Stimulated activated CD4-positive, alpha-beta T cell treated with anti-CD3 and anti-CD28 coated beads, Interleukin-4, amount 100 ng/mL, for 1 hour (primary cell): ENCODE measurements at places on chromosomes 4 and X.
A peak's percentile ranks its signal among the peaks of the same experiment; 100 is the strongest.

DNA sequence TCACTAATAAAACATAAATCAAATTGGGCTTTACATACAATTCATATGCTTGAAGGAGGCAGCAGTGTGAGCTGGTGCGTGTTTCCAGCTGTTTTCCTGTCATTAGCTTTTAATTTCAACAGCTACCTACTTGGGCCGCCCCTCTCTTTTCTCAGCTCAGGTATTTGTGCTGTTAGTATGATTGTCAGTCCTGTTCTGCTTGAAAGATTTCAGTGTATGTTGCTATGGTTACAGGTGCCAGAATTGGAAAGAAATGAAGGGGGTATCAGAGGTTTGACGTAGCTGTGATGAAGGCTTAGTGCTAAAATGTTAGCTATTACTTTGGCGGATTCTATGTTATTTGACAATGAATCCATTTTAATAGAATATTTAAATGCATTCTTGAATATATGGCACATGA lies 440.3 kb downstream of the ZIC3 start:
- no peak for DNase-seq

GRCh38 chr4:73067971-73068394 lies 1.5 kb downstream of the COX18 start:
- peak; percentile 13 for DNase-seq

GRCh38 chr4:185672618-185673017 lies 137.3 kb upstream of the PDLIM3 start:
- DNase-seq: no peak

GRCh38 chr4:36677112-36677511 lies 395.7 kb downstream of the DTHD1 start:
- DNase-seq: no peak

DNA sequence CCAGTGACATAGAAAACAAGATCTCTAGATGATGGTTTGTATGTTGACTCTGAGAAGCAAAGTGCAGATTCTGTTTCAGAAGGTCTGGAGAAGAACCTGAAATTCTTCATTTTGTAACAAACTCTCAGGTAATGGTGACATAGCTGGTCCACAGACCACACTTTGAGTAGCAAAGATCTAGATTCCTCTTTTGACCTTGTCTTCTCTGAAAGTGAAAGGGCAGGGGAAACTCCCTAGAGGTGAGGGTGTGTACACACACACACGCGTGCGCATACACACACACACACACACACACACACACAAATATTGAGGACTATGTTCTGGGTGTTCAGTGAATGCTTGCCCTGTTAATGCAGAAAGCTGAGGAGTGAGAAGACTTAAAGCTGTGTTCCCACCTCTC lies 110.1 kb downstream of the NHSL2 start:
- DNase-seq: no peak

- peak; percentile 55 for DNase-seq
These were observed 13.4 kb downstream of the ARHGEF6 start for GRCh38 chrX:136767104-136767941.

DNA sequence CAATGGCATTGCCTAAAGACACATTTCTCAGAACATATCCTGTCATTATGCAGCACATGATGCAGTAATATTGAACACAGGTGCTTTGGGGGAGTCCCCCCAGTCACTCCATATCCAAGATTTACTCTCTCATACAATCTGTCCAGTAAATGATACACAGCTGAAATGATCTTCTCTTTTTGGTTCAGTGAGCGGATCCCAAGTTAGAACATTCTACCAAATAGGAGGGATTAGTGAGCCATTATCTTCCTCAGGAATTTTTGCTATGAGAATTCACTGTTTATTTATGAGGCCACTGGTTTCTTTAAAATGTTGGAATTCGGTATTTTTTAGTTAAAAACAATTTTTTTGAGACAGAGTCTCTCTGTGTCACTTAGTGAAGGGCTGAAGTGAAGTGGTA lies 96.5 kb downstream of the TRAPPC11 start:
- DNase-seq: no peak

DNA sequence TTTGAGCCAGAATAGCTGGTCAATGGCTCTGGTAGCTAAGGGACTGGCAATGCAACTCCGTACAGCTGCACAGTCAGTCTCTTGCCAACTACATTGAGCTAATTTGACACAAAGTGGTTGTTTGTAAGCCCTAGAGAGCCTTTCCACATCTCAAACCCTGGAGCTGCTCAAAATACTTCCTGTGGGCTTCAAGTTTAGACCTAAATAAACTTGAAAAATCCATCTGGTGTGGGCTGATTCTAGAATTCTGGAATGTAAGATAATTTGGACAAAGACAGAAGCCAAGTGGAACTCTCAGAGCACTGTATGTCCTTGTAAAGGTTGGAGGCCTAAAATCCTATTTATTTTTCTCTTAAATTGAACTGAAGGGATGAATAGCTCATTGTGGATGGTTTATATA lies 380.8 kb downstream of the SPRY1 start:
- no peak for DNase-seq

- DNase-seq: no peak
These were observed 139.9 kb downstream of the CHIC2 start for GRCh38 chr4:53924333-53925049.

- no peak for DNase-seq
These were observed 28.8 kb downstream of the NKX6-1 start for GRCh38 chr4:84470204-84470785.

DNA sequence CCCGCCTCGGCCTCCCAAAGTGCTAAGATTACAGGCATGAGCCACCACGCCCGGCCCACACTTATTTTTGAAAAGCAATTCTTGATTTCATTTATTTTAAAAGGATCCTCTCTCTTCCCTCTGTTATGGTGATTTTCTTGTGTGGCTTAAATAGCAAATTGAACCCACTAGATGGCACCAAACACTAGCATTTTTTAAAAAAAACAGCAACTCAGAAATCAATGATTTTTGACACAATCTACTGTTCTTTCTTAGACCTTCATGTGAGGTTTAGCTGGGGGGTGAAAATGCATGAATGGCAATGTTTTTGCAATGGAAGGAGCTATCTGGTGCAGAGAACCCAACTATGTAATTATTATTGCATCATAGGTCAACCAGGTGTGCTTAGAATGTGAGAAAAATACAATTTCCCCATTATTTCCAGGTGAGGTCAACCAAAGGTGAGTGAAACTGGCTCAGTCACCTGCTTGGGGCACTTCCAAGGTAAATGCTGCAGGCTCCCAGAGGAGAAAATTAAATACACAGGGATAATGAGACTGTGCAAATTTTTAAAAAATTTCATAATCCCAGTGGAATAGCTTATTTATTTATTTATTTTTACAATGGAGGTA lies 226.7 kb upstream of the PRKX start:
- no peak for DNase-seq

- DNase-seq: no peak
These were observed 16.1 kb upstream of the AMBN start for GRCh38 chr4:70575964-70576363.

DNA sequence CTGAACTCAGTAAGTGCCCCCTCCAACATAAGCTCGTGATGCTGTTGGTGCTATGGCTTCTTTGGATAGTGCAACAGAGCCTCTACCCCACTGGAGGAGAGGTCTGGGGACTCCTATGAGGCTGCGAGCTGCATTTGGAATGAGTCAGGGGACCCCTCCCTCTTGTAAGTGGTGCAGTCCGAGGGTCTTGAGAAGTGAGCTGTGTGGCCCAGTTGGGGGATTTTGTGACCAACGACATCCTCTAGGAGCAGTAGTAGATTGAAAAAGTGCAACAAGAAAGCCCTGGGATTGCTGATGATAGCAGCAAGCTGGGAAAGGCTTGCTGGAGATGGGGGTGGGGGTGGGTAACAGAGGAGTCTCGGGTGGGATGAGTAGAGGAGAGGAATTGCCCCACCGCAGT lies 3.1 kb downstream of the FRMPD3 start:
- DNase-seq: no peak

DNA sequence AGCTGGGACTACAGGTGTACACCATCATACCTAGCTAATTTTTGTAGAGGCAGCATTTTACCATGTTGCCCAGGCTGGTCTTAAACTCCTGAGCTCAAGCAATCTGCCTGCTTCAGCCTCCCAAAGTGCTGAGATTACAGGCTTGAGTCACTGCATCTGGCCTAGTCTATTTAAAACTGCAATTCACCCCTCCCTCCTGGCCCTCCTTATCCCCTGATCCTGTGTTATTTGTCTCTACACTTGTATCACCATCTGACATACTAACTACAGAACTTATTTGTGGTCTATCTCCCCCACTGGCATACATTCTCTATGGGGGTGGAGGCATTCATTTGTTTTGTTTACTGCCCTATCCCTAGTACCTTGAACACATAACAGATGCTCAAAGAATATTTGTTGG lies 23.7 kb downstream of the CC2D2A start:
- no peak for DNase-seq

DNA sequence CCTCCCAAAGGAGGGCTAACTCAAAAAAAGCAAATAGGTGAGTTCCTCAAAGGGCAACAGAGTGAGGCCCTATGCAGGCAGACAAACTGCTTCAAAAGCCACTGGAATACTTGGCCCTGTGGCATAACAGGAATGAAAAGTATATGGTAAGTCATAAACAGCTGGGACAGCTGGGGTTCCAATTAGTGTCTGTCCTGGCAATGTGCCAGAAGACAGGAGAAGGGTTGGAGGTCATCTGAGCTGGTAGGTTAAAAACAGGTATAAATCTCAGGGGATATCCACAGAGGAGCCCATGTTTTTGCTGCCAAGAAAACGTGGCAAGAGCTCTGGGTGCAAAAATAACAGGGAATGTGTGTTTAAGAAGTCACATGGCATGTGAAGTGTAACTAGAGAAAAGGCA lies 111.6 kb downstream of the APOOL start:
- DNase-seq: no peak

- DNase-seq: no peak
These were observed 62.3 kb upstream of the SCRG1 start for GRCh38 chr4:173461170-173461569.

GRCh38 chrX:119756926-119757635 lies 1.3 kb upstream of the SOWAHD start:
- DNase-seq: no peak

DNA sequence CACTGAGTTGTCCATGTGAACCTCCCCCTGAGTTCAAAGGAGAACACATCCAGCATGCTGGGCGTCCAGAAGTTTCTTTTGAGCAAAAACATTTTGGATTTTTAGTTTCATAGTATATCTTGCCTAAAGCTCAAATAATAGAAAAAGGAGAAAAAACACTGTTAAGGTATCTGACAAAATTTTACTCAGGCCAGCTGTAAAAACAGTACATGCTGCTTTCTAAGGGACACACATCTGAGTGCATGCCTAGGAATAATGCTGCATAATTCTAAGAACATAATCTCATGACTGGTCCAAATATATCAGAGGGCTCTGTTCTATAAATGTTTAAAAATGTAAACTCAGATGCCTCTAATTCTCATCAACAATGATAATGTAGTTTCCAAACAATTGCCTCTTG lies 561.3 kb upstream of the INTU start:
- no peak for DNase-seq

DNA sequence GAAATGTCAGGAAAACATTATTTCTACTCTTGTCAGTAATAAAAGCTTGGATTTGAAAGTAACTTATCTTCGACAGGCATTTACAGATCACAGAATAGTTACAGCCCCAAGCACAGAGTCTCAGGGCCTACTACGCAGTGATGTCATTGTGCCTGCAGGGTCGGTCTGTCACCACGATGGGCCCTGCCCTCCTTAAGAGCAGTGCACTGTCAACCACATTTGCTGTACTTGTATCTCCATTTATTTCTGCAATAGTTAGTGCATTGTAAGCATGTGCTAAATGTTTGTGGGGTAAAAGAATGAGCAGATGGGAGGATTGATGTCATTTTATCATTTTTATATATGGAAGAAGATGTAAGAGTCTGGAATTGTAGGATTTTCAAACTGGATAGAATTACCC lies 13.6 kb upstream of the CCKAR start:
- DNase-seq: no peak

GRCh38 chrX:121151293-121151692 lies 103.9 kb downstream of the GLUD2 start:
- DNase-seq: no peak

GRCh38 chr4:94856030-94856429 lies 98.3 kb downstream of the BMPR1B start:
- no peak for DNase-seq

DNA sequence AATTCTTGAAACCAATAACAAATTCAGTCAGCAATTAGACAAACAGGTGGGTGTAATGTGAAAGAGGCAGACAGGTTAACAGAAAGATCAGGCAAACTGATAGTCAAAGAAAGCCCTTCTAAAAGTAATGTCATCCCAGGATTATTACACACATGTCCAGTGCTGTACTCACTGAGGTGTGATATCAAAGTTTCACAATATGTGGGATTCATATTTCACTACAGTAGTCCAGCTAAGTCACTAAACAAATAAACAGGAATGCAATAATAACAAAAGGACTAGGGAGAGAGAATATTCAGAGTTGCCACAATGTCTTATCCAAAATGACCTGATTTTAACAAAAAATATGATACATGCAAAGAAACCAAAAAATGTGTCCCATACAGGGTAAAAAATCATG lies 787.5 kb downstream of the FSTL5 start:
- DNase-seq: no peak

- DNase-seq: no peak
These were observed 3.1 kb upstream of the TSPAN5 start for GRCh38 chr4:98661371-98662054.

DNA sequence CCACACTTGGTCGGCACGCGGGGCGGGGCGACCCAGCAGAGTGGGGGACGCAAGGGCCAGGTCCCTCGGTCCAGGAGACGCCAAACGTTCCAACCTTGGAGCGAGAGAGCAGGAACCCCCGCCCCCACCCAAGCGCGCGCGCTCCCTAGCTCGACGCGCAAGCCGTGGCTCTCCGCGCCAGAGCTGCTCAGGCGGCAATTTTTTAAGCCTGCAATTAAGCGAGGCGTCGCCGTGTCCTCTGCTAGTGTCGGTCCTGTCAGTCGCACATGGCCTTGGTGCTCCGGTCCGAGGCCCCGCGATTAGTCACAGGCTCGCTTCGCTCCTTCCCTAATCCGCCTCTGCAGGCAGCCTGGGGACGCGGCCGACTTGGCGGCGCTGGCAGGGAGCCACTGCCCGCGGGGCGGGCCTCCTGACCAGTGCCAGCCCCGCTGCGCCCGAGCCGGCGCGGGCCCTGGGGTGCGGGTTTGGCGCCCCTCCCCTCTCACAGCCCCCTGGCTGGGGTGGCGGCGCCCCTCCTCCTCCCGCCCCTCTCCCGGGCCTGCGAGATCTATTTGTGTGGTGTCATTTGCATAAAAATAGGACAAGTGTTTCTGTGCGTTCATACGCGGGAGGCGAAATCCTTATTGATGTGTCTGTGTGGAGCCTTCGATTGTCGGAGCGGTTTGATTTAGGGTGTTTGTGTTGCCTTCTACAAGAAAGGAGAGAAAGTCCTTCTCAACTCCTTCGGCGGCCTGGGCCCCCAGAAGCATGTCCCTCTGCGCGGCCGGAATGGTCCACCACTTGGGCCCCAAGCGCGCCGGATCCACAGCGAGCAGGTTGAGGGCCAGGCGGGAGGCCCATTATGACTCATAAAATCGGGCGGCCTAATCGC lies 9.8 kb upstream of the BCOR start:
- DNase-seq: peak; percentile 26

- DNase-seq: no peak
These were observed 127.1 kb downstream of the FBXO8 start for GRCh38 chr4:174156239-174156826.

GRCh38 chr4:153471698-153472093 lies 5.5 kb downstream of the TMEM131L start:
- DNase-seq: peak; percentile 47

GRCh38 chr4:13461191-13461905 lies 22.8 kb downstream of the RAB28 start:
- DNase-seq: no peak

GRCh38 chrX:19212037-19212436 lies 89.8 kb upstream of the ADGRG2 start:
- no peak for DNase-seq

- DNase-seq: peak; percentile 14
These were observed 43.1 kb upstream of the LSM6 start for GRCh38 chr4:146132445-146132844.

- DNase-seq: peak; percentile 70
These were observed 45.8 kb upstream of the CLCN4 start for GRCh38 chrX:10110984-10111363.
